Stimulated activated CD4-positive, alpha-beta T cell treated with anti-CD3 and anti-CD28 coated beads, Interleukin-4, amount 100 ng/mL, for 24 hours (primary cell): ENCODE measurements at places on chromosomes 2 and 18.
A peak's percentile ranks its signal among the peaks of the same experiment; 100 is the strongest.

DNA sequence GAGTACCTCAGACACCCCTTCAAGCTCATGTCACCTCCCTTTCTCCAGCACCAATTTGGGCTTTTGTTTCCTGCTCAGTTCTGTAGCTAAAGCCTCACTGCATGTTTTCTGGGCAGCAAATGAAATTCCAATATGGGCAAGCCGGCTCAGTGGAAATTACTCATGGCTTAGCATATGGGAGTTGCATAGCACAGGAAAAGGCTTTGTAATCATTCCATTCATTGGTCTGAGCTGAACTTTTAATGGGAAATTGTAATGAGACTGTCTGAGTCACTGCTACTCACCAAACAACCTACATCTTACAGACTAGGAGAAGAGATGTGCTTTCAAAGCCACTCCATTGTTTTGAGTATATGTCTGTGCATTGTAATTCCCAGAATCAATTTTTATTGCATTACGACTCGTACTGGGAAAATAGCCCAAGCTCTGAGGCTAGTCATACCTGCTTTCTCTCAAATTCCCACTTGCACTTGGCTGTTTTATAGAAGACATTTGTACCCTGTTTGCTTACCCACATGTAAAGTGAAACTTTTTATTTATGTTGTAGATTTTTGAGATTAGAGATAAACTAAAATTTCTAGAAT is 139.5 kb upstream of the LRATD1 start:
- DNase-seq, result no peak

- no peak for DNase-seq
Observed at GRCh38 chr18:76708071-76708721, 114.2 kb upstream of the ZNF236 start.

DNA sequence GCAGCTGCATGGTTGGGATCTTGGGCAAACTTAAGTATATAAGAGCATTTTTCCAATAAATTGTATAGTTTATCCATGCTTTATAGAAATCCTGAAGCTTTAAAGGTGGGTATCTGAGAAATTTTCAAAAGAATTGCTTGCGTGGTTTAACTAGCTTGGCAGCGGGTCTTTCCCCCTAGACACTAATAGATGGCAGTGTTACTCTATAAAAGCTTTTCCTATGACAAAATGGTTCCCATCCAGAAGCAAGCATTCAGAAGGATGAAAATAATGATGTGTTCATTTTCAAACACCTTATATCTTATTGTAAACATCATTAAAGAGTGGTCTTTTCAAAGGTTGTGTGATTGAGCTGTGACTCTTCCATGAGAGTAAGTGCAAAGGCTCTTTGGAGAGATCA is 45.9 kb downstream of the KDM3A start:
- no peak for DNase-seq

DNA sequence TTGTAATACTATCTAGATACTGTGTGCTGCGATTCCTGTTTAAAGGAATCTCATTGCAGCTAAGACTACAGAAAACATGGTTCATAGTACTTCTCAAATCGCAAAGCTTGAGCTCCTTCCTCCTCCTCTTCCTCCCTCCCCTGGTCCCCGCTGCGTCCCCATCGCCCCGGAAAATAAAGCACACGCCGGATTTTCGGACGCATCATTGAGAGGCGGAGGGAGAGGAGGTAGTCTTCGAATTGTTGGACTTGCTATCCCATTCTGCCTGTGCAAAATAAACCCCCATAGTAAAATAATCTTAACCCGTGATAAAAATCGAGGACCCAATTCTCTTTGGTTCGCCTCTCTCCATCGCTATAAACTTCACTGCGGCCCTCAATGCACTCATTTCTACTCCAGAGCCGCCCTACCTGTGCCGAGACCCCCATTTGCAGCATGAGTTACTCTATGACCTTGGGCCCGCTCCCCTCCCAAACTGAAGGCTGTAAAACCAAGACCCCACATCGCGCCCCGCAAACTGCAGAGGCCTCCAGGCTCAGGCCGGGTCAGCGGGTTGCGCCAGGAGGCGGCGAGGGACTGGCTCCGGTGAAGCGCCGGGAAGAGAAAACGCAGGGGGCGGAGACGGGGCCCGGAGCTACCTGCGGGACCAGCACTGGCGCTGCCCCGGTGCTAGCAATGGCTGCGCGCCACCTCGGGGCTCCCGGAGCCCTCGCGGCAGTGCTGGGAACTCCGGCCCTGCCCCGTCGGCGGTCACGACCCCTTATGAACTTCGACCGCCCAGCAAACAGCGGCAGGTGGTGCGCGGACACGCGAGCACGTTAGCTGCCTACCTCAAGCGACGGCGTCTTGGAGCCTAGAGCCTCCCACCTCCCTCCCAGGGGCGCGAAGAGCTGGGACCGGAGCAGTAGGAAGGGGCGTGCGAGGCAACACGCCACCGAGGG is 649 bp downstream of the ESCO1 start:
- DNase-seq, result peak; percentile 17

- DNase-seq, result no peak
Observed at GRCh38 chr2:54908591-54908990, 141.7 kb downstream of the RTN4 start.

GRCh38 chr2:96887493-96888012 is 17.7 kb upstream of the SEMA4C start:
- no peak for DNase-seq

- DNase-seq, result peak; percentile 51
Observed at GRCh38 chr2:174682578-174683391, 81.5 kb downstream of the CHRNA1 start.
